ENCODE measurements at places on chromosomes 6 and 20.

DNA sequence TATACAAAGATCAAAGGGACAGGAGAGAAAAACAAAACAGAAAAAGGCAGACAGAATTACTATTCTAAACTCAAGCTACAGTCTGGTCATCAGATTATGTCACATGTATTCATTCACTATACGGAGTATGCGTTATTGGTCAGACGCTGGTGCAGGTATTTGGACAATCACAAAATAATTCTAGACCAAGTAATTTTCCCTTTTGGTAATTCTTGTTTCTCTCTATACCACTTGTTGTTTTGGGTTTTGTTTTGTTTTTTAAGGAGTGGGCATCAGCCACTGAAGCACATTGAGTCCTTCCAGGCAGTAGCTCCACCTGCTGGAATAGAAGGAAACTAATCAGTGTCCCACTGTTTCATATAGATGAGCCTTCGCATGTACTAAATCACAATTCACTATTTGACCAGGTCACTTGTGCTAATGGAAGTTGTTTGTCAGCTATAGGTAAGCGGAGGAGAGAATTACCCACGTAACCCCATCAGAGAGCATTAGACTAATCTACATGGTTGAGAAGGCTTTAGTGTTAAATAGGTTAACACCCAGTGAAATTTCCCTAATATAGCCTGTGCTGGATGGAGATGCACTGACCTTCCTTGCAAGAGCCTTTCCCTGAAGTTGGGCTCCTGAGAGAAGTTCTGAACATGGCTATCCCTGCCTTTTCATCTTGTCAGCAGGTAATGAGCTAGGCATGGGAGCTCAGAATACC lies 77.9 kb downstream of the TNFAIP3 start:
- DNase-seq = peak; percentile 70

DNA sequence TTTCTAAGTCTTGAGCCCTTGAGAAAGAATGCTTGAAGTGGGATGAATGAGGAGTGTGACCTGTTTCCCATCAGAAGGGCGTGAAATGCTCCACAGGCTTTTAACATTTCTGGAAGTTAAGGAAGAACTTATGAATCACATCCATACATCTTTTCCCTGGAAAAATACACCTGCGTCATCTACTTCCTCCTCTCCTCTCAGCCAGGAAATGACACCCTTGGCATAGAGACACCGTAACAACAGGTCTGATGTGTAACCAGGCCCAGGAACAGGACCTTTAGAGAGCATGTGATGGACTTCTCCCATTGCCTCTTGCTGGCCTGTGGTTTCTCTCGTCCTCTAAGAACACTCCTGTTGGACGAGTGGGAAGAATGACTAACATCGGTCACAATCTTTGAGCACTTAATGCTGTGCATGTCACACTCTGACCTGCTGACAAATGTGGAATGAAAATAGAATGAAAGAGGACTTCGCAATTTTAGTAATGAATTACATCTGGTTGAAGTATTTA lies 28.5 kb upstream of the CITED2 start:
- DNase-seq = peak; percentile 83

- DNase-seq = no peak
Observed at GRCh38 chr20:57259121-57259937, 7.1 kb downstream of the BMP7 start.

DNA sequence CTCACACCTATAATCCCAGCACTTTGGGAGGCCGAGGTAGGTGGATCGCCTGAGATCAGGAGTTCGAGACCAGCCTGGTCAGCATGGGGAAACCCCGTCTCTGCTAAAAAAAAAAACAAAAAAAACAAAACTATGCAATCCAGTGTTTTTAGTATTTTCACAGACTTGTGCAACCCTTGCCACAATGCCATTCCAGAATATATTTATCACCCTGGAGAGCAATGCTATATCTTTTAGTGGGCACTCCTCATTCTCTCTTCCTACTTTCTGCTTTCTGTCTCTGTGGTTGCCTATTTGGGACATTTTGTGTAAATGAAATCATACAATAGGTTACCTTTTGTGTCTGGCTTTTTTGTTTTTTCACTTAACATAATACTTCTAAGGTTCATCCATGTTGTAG lies 39.1 kb upstream of the MROH8 start:
- peak; percentile 72 for DNase-seq

DNA sequence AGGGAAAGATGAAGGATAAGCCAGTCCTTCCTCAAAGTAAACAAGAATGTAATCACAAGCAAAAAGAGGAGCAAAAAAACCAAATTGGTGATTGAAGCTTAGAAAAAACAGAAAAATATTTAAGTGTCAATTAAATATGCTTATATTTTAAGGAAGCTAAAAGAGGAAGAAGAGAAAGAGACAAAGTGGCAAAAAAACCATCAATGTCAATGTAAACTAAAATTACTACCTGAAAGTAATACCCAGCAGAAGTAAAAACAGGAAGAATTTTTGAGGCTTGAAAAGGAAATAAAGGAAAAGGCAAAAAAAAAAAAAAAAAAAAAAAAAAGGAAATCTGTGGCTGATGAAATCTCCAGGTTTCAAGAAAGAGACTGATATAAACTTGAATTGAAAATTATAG lies 36.2 kb upstream of the OGFRL1 start:
- DNase-seq = peak; percentile 25

- peak; percentile 53 for DNase-seq
Observed at GRCh38 chr6:109299776-109300564, 82.3 kb downstream of the CD164 start.

GRCh38 chr6:40721271-40721952 lies 134.2 kb upstream of the LRFN2 start:
- no peak for DNase-seq

GRCh38 chr6:52474173-52474572 lies 54.0 kb downstream of the EFHC1 start:
- no peak for DNase-seq

DNA sequence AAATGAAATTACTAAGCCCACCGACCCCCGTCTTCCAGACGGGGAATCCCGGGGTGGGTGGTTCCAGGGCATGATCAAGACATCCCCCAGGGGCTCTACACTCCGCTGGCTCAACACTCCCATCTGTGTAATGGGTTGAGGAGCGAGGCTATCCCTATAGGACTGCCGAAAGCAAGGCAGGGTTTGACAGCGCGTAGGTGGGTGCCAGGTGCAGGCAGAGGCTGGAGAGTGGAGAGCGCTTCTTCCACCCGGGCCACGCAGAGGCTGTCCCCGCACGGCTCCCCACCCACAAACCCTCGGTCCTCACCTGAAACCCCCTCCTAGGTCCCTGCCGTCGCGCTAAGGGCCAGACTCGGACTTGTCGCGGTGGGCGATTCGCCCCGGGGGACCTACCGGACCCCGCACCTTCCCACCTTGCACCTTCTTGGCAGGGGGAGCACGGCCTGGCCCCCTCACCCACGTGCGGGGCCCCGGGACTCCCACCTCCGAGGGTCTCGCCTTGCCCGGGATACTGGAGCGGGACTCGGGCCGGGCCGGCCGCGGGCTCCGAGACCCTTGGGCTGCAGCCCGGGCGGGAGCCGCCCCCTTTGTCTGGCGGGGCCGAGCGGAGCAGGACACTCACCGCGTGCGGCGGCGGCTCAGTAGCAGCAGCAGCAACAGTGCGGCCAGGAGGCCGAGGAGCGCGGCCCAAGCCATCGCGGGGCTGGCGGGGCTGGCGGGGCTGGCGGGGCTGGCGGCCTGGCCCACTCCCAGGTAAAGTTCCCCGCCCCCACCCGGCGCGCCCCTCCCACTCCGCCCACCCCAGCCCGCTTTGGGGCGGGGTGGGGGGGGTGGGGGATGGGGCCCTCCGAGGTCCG lies at the start of gene PTGIS:
TSS of gene PTGIS (minus strand) at position 717 of the 857 bp plus-strand sequence. CDS start at position 696, 21 bp downstream.
- no peak for DNase-seq

- DNase-seq = no peak
Observed at GRCh38 chr6:34536251-34536958, 19.7 kb downstream of the SPDEF start.

- DNase-seq = no peak
Observed at GRCh38 chr6:65182681-65183080, 524.3 kb downstream of the EYS start.

DNA sequence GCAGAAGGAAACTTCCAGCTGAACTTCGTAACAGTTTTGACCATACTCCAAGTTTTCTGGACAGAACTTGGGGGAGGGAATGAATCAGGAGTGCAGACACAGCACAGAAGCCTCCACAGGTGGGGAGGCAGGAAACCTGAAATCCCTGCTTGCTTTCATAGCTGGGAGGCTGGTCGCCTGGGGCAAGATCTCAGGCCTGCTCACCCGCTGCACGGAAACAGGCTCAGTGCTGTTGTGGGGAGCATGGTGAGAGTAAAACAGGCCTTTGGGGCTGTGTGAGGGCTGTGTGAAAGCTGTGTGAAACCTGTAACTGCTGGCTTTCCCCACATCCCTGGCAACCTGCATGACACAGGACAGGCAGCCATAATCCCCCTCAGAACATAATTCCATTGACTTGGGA lies 85.2 kb upstream of the UFL1 start:
- no peak for DNase-seq

GRCh38 chr6:138499303-138500018 lies at the start of gene NHSL1:
Gene NHSL1, minus strand, starts transcription at chr6:138499494. Its CDS starts 204 bp downstream, at chr6:138499290.
- DNase-seq = peak; percentile 37

DNA sequence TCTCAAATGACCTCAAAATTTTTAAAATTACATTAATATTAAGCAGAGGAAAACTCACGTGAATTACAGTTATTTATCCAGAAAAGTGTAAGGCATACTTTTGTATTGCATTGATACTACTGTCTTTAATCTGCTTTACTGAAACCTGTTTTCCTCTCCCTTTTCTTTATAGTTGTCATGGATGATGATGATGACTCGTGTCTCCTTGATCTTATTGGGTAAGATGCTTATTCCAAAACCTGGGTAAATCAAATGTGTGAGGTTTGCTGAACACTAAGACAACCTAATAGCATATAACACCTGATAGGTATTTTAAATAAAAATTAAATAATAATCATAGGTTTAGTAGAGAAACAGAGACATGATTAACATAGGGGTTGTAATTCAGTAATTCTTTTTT lies 40.0 kb downstream of the BICRAL start:
- DNase-seq = no peak

DNA sequence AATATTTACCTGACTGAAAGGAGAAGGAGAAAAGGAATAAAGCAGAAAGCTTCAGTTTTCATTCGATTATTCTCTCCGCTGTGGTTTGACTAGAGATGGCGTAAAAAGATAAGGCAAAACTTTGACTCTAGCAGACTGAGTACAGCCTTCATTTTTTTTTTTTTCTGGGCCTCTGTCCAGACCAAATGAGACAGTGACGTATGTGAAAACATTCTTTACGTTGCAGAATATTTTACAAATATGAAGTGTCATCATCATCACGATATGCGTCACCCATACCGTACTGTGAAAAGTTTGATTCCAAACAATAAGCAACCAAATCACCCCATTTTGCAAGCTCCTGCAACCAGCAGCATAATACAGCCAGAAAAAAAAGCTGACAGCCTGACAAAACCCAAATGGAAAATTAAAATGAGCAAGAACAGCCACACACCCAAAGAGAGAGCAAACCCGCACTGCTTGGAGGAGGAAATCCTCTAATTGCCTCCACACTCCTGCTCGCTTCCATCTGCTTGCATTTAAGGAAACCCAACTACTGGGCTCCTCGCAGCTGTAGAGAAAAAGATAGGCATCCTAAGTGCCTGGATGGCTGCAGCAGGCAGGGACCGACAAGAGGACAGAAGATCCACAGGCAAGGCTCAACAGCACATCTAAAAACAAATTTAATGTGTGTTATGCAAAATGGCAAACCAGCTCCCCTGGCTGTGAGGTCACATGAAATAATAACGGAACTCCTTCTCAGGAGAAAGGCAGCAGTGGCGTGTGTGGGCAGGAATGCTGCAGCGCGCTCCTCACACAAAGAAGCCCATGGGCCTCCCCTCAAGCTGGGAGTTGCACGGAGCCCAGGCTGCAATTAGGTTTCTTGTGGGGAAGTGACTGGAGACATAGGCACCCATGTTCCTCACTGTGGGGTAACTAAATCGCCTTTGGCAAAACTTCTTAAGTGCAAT lies 113.1 kb downstream of the FYN start:
- no peak for DNase-seq

DNA sequence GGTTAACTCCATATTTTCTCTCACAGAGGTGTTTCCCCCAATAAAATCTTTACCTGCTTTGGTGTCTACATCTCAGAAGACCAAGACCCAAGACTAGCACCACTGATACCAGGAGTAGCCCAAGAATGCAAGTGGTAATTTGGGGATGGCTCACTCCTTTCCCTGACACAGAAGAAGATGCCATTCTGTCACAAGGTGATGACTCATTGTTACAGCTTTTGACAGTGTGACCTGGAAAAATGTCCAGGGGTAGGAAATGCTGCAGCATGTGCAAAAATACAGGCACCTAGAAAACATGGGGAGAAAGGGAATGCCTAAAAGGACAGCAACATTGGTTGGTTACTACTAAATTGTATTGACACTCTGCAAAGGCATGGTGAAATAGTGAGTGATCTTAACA lies 254.0 kb upstream of the GJE1 start:
- DNase-seq = no peak

GRCh38 chr6:55562318-55562717 lies 16.7 kb downstream of the HMGCLL1 start:
- no peak for DNase-seq

DNA sequence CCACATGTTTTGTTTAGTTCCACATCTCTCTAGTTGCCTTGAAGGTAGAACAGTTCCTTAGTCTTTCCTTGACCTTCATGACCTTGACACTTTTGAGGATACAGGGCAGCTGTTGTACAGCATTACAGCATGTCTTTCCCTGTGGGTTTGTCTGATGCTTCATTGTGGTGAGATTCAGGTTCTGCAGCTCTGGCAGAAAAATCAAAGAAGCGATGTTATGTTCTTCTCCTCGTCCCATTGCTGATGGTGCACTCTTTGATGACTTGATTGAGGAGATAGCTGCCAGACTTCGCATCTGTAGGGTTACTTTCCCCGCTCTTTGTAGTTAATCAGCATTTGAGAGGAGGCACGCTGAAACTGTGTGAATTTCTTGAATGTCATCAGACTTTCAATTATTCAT lies 12.0 kb downstream of the CEBPB start:
- no peak for DNase-seq

- no peak for DNase-seq
Observed at GRCh38 chr6:16894301-16894700, 133.0 kb upstream of the ATXN1 start.

- DNase-seq = no peak
Observed at GRCh38 chr6:74197310-74197709, 501.3 kb downstream of the CD109 start.

GRCh38 chr20:20548527-20549266 lies 163.7 kb downstream of the RALGAPA2 start:
- no peak for DNase-seq

GRCh38 chr6:159639721-159640120 lies 53.3 kb downstream of the SOD2 start:
- DNase-seq = no peak

- DNase-seq = no peak
Observed at GRCh38 chr6:34132486-34133185, 13.3 kb downstream of the GRM4 start.
